ENCODE measurements at places on chromosomes 4 and X.

DNA sequence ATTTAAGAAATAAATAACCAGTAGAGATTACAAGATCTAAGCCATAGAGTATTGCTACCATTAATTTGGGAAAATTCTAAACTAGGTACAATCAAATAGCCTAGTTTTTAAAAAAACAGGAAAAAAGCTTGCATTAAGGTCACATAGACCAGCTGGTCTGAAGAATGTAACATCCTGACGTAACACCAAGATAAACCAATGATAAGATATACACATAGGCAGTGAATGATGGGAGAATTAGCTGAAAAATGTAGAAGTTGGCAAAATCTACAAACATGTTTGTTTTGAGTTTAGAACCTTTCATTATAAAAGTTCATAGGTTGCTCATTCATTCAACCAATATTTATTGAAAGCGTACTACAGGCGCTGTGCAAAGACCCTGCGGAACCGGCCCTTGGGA, 120.0 kb downstream of the SH3RF1 start:
- DNase-seq: no peak

DNA sequence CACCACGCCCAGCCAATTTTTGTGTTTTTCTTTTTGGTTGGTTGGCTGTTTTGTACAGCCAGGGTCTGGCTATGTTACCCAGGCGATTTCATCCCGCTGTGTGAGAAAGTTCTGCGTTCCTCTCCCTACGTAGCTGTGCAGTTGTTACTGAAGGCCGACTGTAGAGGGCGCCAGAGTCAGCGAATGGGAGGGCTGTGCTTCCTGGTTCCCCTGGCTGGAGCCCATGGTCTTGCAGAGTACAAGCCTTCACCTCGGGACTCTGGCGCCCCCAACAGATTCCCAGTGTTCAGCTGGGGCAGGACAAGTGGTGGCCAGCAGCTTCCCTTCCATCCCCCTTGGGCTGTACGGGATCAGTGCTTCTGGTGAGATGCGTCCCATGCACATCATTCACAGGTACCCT, 5.6 kb upstream of the CT45A1 start:
- DNase-seq: no peak

DNA sequence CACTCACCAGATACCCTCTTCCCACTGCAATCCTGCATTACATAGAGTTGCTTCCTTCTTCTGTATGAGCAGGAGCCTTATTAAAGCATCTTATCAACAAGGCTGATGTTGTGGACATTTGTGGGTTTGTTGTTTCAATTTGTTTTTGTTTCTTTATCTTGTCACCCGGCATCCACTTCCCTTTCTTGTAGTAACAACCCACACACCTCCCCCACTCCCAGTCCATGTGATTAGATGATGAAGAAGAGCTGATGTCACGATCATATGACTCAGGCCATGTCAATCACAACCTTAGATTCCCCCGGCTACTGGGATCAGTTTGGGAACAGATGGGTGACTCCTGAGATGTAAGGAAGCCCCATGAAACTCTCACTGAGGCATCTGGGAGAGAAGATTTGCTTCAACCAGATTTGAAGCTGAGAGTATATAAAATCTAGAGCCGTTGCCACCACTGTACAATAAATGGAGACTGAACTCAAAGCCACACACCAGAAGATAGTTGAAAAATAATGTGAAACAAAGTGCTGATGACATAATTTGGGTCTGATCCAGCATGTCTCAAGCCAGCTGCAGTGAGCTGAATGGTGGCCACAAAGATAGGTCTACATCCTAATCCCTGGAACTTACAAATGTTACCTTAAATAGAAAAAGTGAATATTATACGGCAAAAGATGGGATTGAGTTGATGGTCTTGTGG, 34.1 kb upstream of the SRD5A3 start:
- no peak for DNase-seq

- DNase-seq: no peak
Measured at GRCh38 chr4:129362691-129363274, 266.8 kb downstream of the C4orf33 start.

- DNase-seq: no peak
Measured at GRCh38 chr4:189809839-189810238, 130.8 kb upstream of the FRG1 start.

DNA sequence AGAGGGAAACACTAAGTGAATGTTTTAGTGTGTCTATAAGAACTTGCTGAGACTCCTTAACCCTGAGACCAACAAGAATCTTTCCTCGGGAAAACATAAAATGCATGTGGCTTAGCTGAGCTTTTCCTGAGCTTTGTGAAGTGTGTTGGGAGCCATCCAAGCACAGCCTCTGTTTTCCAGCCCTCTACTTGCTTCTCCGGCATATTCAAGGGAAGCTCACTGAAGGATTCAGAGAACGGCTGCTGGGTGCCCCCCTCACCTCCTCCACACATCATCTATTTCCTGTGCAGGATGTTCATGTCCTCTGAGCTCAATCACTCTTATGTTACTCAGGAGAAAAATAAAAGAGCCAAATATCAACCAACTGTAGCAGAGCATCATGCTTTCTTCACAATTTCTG, 492.1 kb downstream of the IL15 start:
- no peak for DNase-seq

- no peak for DNase-seq
Measured at GRCh38 chr4:109406337-109406931, 27.2 kb upstream of the SEC24B start.

GRCh38 chrX:109134777-109135176, 347.1 kb downstream of the GUCY2F start:
- no peak for DNase-seq
